Endodermal cell (in vitro differentiated cells): ENCODE measurements at places on chromosomes 5 and 9. TPM values are rescaled to one million over a fixed set of nuclear protein-coding genes. Genes with fewer than 3 reads are reported as not detected.

DNA sequence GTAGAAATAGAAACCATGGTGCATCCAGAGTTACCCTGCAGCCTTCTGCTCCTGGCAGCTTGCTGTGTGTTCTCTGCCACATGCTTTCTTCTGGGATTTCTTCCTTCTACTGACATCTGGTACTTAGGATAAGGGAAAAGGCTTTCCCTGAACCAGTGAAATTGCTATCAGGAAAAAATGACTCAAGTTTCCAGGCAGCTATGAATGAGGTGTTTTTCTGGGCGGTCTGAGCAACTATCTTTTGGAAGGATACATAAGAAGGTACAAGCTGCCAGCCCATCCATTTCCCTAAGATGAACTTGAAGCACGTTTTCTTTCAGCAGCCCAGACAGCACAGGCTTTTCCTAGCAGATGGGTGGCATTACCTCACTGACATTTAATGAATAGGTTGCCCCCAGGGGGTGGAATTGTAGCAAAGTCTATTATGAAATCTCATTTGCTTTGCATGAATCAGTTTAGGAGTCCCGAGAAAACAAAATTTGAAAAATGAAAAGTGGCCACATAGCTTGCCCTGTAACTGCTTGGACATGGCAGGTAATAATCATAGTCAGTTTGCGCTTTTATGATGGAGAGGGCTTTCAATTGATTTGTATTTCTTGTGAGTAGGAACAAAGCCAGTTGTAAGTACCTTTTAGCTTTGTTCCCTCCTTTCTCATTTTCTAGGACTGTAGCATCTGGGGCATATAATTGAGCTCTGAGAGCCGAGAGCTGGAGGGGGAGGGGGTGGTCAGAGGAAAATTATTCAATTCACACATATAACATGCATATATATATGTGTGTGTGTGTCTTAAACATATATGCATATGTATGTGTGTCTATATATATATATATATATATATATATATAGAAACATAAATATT lies 108.5 kb downstream of the C9orf152 start:
- no peak for DNase-seq

- no peak for DNase-seq
Measured at GRCh38 chr9:353077-353476, 138.4 kb downstream of the DOCK8 start.

GRCh38 chr5:111755942-111756381 lies 1.0 kb downstream of the NREP start:
- DNase-seq, result no peak

DNA sequence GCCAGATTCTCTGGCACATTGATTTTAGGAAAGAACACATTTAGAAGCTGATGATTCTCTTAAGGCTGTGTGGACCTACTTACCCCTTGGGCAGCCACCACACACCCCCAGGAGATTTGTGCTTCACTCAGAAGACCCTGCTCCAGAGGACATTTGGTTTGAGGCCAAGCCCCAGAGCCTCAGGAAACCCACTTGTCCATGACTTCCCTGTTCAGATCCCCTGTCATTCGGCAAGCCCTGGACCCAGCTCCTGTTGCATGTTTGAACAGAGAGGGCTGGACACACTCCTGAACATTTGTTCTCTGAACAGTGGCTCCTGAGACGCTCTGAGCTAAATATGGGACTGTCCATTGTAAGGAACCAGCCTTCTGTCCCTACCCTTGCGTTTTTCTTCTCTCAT lies 82.1 kb downstream of the AMBP start:
- peak; percentile 20 for DNase-seq

GRCh38 chr5:61638476-61638875 lies 306.4 kb downstream of the ZSWIM6 start:
- DNase-seq, result no peak

GRCh38 chr5:151847871-151848270 lies 76.1 kb downstream of the G3BP1 start:
- DNase-seq, result no peak

DNA sequence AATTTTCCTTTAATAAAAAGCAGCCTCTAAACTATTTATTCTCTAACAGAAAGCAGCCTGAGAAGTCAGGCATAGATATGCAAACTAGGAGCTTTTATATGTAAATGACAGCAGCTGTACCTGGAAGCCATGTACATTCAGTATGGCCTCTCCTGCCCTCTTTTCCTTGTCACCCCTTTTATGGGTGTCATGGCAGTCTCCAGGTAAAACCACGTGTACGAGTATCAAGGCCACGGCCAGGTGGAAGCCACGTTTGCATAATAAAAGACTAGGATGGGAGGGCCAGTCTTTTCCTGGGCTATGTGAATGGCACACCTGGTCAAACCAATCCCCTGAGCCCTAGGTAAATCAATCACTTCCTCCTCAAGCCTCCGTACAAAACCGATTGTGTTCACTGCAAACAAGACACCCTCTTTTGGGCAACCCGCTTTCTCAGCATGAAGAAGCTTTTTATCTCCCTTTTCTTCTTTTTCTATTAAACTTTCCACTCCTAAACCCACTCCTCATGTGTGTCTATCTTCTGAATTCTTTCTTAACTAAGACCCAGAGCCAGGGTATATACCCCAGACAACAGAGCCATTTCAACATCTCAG lies 419.5 kb upstream of the CTNND2 start:
- peak; percentile 83 for DNase-seq

DNA sequence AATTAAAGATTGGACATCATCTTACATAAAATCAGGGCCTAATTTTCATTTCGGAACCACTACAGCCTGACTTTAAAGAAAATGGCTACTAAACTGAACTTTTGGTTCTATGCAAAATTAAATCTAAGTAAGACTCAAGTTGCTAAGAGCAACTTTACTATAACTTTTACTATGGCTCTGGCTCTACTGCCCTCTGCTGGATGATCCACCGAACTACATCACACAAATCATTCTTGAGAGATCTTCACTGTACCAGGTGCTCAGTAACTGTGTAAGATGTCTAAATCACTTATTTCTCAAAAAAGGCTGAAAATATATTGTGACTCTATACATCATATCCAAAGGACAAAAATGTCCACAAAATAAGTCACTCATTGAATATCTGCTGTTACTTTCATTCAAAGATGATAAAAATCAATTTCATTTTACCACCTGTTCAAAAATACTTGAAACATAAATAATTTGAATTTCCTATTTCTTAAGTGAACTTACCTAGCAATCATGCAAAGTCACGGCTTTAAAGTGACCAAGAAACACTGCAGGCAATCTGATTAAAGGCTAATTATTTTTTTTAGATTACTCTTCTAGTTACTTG lies 13.5 kb downstream of the MOCS2 start:
- DNase-seq, result peak; percentile 85

GRCh38 chr9:92534204-92534603 lies 1.6 kb downstream of the ECM2 start:
- no peak for DNase-seq

GRCh38 chr5:6686915-6687409 lies 26.3 kb upstream of the TENT4A start:
- peak; percentile 86 for DNase-seq

- DNase-seq, result peak; percentile 51
Measured at GRCh38 chr9:85079349-85079748, 409.8 kb downstream of the NTRK2 start.

- no peak for DNase-seq
Measured at GRCh38 chr5:133487093-133487492, 125.2 kb downstream of the FSTL4 start.

GRCh38 chr9:18275313-18275990 lies 198.5 kb upstream of the ADAMTSL1 start:
- DNase-seq, result no peak

- DNase-seq, result no peak
Measured at GRCh38 chr9:6686396-6686795, 40.9 kb upstream of the GLDC start.

DNA sequence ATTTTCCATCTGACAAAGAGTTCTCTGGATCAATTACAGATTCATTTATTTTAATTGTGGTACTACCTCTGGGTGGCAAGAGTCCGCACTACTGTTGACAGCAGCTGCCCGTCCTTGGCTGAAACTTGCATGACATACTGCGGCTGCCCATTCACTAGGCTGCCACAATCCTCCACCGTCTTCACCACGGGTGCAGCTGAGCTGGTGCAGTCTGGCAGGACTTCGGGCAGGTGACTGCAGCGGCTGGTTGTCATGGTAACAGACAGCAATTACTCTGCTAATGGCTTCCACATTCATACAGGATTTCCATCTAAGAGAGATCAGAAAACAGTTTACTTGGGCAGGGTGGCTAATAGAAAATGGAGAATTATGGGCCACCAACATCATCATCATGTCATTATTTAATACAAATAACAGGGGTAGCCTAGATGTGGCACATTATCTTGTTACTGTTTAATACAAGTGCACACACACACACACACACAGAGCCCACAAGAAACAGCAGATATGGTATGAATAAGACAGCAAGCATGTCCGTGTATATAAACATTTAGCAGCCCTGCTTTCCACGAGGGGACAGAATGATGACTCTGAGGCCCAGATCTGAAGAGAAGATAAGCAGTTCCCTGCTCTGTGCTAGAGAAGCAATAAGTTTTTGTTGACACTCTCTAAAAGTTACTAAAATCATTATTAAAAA lies 112.3 kb downstream of the MARCHF3 start:
- no peak for DNase-seq

Gene ITGA1
- total RNA-seq, result 1.4 to 3.5 TPM (median 2.1 TPM) in 3 replicates

Gene GABBR2
- 1.2 to 6.7 TPM (median 1.6 TPM) in 3 replicates for total RNA-seq

Gene SLC34A3
- total RNA-seq, result 0.11 TPM in 1 of 2 replicates, not detected in the other

Gene PCDHB11
- total RNA-seq, result 2.9 and 4.7 TPM in 2 replicates

Gene HTR1A
- total RNA-seq, result not detected in 2 replicates
